ENCODE measurements at places on chromosomes 4 and X.

DNA sequence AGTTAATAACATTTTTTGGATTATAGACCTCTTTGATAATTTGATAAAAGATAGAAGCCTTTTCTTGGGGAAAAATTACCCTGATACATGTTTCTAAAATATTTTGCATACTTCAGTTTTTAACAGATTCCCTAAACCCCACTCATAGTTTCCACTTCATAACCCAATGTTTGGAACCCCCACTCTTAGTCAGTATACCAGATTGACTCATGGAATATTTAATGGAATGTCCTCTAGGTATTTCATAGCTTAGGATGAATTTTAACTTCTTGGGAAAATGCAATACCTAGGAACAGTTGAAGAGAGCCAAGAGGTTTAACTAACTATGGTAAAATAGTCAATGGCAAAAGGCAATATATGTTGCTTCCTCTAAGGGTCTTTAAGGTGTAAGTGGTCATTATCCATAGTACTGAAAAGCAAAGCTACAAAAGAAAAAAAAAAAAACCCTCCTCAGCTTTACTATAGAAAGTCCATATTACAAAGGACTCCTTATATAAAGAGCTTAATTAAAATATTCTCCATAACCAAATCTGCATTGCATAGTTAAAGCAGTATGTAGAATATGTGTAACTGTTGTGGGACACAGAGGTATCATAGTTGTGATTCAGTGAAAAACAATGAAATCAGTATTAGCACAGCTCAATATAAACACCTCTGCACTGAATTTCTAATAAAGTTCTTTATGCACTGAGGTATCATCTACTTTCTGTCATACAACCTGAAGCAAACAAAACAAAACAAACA lies 159.9 kb downstream of the PCDH7 start:
- DNase-seq, result no peak

DNA sequence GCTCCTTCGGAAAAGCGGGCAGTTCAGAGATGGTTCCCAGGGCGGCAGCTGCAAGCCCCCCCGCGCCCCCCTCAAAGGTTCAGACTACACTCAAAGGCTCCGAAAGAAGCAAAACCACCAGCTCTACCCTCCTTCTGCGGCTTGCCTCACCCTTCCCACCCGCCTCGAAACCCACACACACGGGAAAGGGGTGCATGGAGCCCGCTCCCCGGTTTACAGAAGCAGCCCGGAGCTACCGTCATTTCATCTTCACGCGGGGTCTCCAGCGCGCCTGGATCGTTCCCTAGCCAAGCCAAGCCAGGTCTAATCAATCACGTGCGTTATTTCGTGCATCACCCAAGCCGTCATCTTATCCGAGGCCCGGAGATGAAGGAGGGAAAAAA lies 1.2 kb downstream of the NLGN4X start:
- no peak for DNase-seq

GRCh38 chr4:37631551-37631950 lies 54.6 kb downstream of the RELL1 start:
- peak; percentile 62 for DNase-seq

- no peak for DNase-seq
These were observed 2.3 kb upstream of the KDM5C start for GRCh38 chrX:53227224-53227765.

- no peak for DNase-seq
These were observed 428.9 kb upstream of the GNPDA2 start for GRCh38 chr4:45155081-45155777.

DNA sequence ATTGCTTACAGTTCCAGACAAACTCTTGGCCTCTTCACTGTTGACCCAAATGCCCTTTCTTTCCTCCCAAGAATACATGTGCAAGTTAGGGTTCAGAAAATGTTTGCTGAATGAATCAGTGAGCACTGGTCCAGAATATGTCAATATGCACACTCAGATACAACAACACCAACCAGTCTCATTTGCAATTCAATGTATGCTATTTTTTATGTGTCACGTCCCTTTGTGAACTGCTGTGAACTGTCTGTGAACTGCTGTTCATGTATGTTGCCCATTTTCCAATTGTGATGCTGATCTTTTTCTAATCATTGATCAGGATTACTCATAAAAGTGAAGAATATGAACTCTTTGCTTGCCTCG lies 17.8 kb downstream of the GAB3 start:
- DNase-seq, result no peak

GRCh38 chr4:87868522-87868921 lies 35.8 kb downstream of the MEPE start:
- no peak for DNase-seq
